T follicular helper cell (primary cell): ENCODE measurements at places on chromosomes 11 and 22.

GRCh38 chr11:28966951-28967350, 858.8 kb downstream of the METTL15 start:
- DNase-seq, result no peak

DNA sequence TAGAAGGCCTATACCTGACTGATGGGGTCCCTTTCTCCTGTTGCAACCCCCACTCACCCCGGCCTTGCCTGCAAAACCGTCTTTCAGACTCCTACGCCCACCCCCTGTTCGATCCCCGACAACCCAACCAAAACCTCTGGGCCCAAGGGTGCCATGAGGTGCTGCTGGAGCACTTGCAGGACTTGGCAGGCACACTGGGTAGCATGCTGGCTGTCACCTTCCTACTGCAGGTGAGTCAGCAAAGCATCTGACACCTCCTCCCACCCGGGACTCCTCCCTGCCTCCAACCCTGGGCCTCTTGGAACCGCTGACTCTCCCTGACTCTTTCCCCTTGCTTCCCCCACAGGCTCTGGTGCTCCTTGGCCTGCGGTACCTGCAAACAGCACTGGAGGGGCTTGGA, 1.2 kb downstream of the ROM1 start:
- DNase-seq, result no peak

- DNase-seq, result no peak
Observed at GRCh38 chr11:68362801-68363379, 50.5 kb downstream of the LRP5 start.

DNA sequence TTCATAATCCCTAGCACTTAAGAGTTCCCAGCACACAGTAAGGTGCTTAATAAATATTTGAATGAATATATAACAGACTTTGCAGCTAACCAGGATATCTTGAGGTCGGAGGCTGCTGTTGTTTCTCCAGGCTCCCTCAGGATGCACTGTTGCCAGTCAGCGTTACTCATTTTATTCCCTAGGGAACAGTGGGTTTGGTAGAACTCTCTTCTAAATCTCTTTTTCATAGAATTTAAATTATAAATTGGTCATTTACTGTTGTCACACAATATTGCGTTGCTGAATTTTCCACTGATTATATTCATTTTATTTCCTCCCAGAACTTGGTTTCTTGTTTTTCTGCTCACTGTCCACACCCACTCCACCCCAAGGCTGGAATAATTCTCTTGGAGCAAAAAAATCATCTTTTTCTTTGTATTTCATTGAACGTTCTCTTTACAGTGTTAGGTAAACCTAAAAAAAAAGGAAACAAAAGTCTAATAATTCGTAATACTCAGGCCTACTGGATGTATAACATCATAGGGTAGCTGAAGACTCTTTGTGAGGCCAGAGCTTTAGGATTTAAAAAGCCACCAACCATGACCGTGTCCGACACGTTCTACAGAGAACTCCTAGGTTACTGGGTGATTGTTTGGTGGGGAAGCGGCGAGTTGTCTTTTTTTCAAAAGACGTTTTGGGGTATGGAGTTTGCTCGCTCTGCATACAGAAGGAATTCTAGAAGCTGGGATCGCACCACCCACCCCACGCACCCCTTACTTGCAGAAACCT, 766 bp upstream of the CAPRIN1 start:
- DNase-seq, result no peak

- no peak for DNase-seq
Observed at GRCh38 chr11:34044664-34045485, 6.7 kb upstream of the CAPRIN1 start.

GRCh38 chr11:75740681-75741080, 23.0 kb downstream of the MOGAT2 start:
- no peak for DNase-seq

GRCh38 chr11:100738701-100739270, 51.7 kb downstream of the ARHGAP42 start:
- DNase-seq, result no peak

DNA sequence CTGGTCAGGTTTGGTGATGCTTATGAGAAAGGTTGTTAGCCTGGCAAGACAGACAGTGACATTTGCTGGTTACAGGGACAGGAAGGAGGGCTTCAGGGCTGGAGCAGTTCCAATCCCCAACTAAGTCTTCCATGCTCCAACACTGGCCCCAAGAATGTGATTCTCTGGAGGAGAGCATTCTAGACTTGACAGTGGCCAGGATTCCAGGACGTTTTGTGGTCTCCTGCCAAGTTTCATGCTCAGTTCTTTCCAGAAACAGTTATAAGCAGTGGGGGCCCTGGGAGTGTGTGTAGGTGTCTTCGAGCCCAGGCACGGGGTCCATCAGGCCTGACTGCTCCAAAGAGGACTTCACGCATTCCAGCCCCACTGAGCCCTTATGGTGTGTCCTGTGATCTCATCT, 8.9 kb upstream of the GRK3 start:
- DNase-seq, result no peak

DNA sequence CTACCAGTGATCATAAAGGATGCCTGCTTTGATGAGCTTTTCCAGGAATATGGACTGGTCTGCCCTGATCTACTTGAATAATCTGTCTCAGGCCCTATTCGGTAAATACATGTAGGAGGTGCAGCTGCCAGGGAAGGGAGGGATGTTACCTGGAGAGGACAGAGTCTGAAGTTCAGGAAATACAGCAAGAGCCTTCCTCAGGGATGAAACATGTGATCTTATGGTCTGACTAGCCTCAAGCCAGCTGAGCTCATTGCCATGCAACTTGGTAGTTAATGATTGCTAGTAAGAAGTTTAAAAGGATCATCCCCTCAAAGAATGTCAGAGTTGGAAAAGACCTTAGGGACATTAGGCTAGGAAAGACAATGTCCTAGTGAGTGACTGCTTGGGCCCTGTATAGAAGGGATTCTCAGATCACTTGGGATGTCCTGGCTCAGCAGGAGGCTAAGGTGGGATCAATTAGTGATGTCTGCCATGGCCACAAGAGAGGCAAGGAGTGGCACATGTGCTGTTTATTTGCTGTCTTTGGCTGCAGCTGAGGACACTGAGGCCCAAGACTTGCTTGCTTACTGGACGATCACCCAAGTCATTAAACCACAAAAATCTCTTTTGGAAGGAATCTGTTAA, 18.5 kb downstream of the PTPRJ start:
- DNase-seq, result no peak

GRCh38 chr11:120212926-120213325, 2.1 kb downstream of the OAF start:
- no peak for DNase-seq

- DNase-seq, result no peak
Observed at GRCh38 chr11:17751558-17751957, 17.0 kb downstream of the KCNC1 start.

DNA sequence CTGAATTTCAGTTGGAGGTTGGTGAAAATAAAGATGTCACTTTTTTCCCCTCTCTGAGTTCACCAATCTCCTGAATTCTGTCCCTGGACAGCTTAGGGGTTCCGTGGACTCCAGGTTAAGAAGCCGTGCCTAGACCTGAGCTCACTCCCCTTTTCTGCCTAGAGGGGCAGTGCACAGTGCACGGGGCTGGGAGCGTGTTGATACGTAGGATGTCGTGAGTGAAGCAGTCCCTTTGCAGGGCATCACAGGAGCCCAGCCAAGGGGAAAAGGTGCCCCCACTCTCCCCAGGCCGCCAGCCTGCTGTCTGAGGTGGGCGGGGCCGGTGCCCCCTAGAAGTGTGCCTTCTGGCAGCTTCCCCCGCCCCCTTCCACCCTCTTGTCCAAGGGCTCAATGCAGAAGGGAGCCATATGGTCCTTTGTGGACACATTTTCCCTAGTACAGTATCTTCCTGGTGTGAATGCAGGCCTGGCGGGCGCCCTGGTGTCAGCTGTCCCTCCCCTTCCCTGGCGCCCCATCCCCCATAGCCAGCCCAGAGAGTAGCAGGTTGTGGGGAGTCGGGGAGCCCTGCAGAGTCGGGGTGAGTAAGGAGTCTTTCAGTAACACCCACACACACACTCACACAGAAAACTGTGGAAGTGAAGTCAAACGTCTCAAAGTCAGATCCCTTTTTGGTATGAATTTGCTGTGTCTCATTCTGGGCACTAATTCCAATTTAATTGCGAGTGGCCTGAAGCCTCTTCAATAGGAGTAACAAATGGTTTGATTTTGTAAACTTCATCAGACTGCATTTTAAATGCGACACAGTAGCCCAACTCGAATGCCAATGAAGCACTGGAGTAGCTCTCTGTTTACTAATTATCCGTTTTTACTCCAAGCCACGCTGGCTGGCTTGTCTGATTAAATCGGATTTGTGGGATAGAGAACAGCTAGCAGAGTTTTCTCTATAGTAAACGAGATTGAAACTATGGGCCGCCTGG, 67.5 kb upstream of the NNMT start:
- DNase-seq, result no peak

- no peak for DNase-seq
Observed at GRCh38 chr22:50441428-50441993, 33.3 kb downstream of the SBF1 start.

DNA sequence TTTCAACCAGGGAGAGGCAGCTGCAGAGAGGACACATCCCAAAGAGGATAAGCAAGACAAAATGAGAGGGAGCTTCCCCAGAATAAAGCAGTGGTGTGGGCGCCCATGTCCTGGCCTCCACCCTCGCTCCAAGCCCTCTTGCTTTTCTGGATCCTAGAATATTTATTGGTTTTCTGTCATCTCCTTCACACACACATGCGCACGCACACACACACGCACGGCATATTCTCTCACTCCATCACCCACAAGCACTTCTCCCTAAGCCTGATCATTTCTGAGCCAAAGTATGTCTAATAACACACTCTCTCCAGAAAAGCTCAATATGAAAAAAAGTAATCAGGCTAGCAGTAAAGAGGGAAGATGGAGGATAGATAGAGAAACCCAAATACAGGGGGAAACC, 7.6 kb downstream of the IGSF9B start:
- DNase-seq, result no peak

GRCh38 chr11:13577881-13578280, 82.1 kb upstream of the PTH start:
- no peak for DNase-seq

DNA sequence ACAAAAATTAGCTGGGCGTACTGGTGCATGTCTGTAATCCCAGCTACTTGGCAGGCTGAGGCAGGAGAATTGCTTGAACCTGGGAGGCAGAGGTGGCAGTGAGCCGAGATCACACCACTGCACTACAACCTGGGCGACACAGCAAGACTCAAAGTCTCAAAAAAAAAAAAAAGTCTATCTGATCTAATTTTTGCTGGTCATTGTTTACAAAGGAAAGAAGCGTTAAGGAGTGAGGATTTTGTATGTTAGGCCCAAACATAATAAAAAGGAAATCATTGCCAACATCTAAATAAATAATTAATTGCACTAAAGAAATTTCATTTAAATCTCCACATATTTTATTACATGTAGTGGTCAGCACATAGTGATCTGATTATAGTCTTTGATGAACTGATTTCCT, 2.9 kb downstream of the RBX1 start:
- DNase-seq, result no peak
